Right ventricle myocardium inferior (tissue), 1 donor: ENCODE measurements at places on chromosomes 1 and 21.

DNA sequence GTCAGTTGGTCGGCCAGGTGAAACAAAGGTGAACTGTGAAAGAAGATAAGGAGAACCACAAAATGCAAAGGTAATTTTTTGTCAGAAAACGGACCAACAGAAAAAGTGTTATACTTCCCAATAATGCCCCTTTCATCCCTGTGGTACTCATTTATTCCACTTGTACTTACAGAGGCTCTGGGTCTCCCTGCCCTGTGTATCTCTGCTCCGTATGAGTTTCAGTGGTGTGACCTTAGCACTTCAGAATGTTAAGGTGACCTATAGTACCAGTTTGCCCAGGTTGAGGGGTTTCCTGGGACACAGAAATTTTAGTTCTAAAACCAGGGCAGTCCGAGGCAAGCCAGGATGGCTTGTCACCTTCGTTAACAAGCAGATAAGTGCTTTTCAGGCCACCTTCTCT lies 254.8 kb downstream of the OLFM3 start:
- no peak for DNase-seq

DNA sequence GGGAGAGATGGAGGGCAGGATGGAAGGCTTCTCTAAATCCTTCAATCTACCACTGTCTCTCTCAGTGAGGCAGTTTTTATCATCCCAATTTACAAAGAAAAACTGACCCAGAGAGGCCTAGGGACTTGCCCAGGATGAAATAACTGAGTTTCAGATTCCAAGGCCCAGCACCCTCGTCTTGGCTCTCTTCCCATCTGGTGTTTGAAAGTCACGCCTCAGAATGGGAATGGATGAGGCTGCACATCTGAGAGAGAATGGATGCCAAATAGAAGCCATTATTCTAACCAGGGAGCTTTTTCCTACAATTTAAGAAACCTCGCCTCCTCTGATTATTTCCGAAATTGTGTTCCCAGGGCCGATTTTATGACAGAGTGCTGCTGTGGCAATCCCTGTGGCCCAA lies 10.6 kb upstream of the KCNN3 start:
- no peak for DNase-seq

DNA sequence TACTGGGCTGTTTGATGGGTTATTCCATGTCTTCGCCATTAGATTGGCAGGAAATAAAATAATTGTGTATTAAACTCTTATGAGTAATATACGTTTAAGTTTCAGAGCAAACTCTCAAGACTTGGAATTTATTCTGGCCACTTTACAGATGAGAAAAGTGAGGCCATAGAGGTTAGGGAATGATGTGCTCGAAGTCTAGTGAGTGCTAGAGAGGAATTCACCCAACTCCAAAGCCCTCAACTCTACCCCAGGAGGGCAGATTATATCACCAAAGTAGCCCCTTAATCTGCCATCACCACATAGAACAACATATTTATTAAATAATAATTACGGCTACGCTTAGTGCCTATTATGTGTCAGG lies 440 bp upstream of the MUL1 start:
- no peak for DNase-seq

DNA sequence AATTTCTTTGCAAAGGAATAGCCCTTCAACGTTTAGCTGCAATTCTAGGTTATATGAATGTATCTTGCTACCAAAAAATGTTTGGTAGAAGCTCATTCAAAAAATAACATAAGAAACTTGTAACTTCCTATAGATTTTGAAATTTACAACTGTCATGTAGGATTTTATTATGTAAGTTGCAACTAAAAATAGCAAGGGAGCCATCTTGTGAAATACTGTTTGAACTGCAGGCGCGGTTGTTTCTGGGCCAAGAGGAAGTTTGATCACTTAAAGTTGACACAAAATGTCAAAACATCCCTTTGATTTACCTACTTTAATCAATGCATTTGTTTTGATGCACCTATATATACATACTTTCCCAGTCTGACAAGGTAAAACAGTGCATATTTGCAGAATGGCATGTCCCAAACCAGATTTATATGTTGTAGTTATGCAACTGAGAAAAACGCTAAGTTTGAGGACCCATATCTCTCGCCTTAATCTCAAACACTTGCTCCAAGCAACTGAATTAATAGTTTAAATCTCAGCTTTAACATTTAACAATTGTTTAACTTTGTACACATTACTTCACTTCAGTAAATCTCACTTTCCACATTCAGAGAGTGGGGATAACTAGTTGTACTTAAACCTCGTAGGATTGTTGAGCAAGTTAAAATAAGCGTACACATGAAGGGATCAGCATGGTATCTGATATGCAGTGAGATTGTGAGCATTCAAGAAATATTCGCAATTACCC lies 63.9 kb downstream of the KCNK2 start:
- DNase-seq: no peak

GRCh38 chr1:238895911-238896310 lies 490.5 kb upstream of the CHRM3 start:
- DNase-seq: no peak

DNA sequence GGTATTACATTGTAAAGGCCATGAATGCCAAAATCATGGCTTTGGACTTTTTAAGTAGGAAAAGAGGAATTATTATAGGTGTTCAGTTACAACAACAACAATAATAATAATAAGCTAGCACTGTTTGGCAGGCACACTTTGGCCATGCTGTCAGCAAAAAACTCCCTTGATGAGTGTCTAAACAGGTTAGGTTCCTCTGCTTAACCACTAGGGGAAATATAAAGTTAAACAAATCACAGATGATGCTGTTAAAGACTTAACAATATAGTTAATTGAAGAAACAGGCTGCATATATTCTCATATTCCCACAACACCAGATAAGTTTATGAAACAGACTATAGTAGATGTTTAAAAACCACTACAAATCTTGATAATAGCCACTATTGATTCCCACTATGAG lies 46.4 kb downstream of the RGS21 start:
- DNase-seq: no peak

DNA sequence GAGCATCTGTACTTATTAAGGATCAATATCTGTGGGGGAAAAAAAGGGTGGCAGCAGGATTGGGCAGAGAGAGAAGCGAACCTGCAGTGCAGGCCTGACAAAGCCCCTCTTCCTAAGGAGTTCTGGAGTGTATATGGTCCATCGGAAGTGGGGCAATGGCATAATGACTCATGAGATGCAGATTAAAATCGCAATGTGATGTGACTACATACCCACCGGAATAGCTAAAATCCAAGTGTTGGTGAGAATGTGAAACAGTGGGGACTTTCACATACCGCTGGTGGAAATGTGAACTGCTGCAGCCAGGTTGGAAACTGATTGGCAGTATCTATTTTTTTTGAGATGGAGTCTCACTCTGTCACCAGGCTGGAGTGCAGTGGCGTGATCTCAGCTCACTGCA lies 8.2 kb upstream of the CREG1 start:
- no peak for DNase-seq

- DNase-seq: no peak
Observed at GRCh38 chr21:41902946-41903345, 23.8 kb upstream of the PRDM15 start.

DNA sequence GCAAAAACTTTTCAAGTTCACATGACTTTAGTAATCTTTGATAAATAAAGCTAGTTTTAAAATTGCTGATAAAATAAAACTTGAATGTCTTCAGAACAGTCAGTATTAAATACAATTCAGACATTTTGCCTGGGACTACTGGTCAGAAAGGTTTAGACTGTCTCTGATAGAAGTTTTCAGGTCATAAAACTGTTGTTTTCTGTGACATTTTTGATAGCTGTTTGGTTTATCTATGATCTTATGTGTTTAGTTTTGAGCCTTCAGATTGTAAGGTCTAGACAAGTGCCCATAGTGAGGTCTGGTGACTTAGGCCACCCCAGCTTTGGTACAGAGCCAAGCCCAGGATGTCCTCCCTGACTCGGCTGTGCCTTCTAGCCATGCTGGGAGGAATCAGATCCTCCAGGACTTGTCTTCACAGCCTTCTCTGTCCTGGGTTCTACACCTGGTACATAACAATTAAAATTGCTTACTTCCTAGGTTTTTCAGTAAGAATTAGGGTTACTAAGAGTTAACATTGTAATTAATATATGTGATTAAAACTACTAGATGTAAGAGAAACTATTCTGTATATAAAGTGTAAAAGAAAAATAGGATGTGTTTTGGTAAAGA lies 15.1 kb upstream of the DNAH14 start:
- DNase-seq: no peak

DNA sequence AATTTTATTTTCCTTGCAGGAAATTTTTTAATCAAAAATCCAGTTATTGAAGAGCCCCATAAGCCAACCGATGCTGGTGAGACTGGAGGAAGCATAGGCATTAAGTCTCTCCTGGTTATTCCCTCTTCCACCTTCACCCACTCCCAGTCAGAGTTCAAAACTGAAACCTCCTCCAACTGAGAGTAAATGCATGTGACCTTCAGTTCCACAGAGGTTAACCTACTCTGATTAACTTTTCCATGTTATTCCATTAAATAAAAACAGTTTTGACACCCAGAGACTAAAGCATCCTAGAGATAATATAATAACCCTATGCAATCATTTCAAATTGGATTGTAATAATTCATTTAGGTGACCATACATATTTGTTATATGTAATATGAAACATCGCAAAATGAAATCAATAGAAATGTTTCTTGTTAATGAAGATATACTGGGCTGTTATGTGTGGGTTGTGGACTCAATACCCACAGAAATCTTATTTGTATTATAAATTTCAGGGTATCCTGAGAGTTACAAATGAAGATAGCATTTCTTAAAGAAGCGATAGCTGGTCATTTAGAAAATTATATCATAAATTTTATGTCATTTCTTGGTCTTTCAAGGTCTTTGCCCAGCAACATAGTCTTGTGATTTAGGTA lies 376.5 kb downstream of the SETD4 start:
- no peak for DNase-seq

- DNase-seq: no peak
Observed at GRCh38 chr1:207243442-207244408, 77.8 kb upstream of the CD55 start.

- no peak for DNase-seq
Observed at GRCh38 chr1:107979088-107979487, 14.1 kb upstream of the VAV3 start.

DNA sequence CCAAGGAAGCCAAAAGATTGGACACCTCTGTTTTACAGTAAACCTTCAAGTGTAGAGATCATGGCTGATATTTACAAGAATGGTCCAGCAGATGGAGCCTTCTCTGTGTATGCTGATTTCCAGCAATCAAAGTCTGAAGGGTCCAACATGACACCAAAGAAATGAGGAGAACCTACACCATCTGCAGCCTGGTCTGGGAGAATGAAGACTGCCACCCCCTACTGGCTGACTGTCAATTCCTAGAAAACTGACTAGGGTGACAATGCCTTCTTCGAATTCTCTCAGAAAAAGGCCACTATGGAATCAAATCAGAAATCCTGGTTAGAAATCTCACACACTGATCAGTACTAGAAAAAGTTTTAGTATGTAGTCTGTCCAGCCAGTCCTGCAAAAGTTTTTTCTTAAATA lies 83.3 kb downstream of the CDC42BPA start:
- no peak for DNase-seq

- no peak for DNase-seq
Observed at GRCh38 chr1:52955129-52955970, 28.3 kb downstream of the SCP2 start.

DNA sequence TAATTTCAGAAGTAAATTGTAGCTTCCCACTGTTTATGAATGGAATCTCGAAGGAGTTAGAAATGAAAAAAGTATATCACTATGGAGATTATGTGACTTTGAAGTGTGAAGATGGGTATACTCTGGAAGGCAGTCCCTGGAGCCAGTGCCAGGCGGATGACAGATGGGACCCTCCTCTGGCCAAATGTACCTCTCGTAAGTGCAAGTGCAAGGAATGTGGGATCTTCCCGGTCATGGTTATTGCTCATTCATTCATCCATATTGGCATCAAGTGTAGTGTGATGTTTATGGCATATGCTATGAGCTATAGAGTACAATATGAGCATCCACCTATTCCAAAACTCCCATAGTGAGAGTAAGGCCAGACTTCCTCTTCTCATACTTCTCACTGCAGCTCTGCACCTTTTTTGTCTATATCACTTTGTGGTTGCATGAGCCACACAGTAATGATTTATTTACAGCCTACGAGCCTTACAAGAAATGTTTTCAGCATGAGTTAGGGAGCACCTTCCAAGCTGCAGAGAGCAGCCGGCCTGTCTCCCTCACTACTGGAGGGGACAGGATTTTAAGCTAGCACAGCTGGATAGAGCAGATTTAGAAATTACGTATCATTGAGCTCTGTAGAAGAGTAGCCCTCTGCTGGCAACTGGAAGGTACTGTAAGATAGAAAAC lies 24.9 kb upstream of the CR1L start:
- DNase-seq: no peak

- DNase-seq: no peak
Observed at GRCh38 chr21:35449846-35450245, 400.7 kb upstream of the RUNX1 start.

DNA sequence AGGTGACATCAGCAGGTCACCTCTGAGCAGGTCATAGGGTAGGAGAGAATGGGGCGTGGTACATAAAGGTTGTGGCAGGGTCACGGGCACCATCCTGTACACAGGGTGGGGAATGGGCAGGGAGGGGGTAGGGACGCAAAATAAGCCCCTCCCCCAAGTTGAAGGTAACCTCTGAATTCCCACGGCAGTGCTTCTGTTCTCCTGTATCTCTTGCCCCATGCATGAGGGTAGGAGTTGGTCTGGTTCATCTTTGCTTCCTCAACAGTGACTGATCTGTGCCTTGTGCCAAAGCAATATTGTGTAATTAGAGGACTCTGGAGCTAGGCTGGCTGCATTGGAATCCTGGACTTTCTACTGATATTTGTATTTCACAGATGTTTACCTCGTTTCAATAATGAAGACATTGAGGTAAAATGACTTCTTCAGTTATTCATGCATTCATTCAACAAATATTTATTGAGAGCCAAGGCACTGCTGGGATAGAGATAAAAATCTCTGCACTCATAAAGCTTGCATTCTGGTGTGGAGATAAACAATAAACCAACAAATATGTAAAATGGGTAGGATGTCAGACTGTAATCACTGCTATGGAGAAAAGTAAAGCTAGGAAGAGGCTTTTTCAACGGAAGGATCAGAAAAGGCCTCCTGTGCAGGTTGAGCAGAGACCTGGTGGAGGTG lies 18.4 kb upstream of the GFI1 start:
- no peak for DNase-seq

DNA sequence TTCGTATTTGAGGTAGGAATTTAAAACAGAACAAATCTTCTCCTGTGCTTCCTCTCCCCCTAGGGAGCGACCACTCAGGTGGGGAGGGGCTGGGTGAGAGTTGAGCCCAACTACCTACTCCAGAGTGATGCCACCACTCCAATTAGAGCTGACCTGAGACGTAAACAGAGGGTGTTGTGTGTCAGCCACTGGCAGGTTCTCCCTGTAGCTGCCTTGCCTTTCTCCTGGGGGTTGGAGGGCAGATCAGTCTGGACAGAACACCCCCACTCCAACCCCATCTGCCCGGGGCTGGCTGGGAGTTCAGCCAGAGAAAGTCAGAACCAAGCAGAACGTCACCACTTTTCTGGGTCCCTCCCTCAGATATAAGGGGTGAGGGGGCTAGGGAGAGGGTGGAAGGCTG lies 2.0 kb downstream of the HPDL start:
- DNase-seq: no peak

- no peak for DNase-seq
Observed at GRCh38 chr1:17635276-17635675, 95.8 kb downstream of the ARHGEF10L start.

- no peak for DNase-seq
Observed at GRCh38 chr1:36855699-36856494, 178.4 kb downstream of the GRIK3 start.

- no peak for DNase-seq
Observed at GRCh38 chr1:233480198-233480597, 133.7 kb upstream of the KCNK1 start.

GRCh38 chr1:42168763-42169162 lies 4.2 kb upstream of the GUCA2A start:
- no peak for DNase-seq

- DNase-seq: no peak
Observed at GRCh38 chr1:15406614-15407559, 2.8 kb upstream of the EFHD2 start.
